Activated naive CD4-positive, alpha-beta T cell (primary cell): ENCODE measurements at places on chromosomes 2 and 18.

DNA sequence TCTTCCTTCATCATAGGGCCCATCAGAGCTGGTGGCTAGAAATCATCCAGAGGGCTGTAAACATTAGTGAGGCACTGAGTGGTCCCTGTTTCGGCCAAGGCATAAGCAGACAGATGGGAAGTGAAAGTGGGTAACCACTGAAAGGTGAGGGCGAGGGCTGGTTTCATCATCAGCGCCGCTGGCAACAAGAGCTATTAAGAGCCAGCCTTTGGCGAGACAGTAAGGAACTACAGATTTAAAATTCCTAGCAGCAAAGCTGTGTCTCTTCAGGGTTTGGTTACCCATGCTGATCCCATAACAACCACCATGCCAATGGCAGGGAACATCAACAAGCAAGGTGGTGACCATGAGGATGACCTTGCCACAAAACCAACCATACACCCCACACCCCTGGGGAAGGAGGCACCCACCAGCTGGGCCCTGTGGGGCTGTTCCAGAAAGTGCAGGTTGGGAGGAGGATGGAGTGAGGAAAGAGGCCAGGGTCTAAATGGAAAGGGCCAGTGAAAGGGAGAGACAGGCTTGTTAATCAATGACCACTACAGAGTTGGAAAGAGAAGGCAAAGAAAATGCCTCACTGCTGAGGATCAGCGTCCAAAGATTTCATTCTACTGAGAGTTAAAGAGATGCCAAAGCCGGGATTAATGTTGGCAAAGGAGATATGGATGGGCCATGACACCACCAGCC lies 9.0 kb upstream of the SLC20A1 start:
- no peak for DNase-seq

GRCh38 chr2:159093497-159093896 lies 125.1 kb downstream of the TANC1 start:
- DNase-seq: no peak

DNA sequence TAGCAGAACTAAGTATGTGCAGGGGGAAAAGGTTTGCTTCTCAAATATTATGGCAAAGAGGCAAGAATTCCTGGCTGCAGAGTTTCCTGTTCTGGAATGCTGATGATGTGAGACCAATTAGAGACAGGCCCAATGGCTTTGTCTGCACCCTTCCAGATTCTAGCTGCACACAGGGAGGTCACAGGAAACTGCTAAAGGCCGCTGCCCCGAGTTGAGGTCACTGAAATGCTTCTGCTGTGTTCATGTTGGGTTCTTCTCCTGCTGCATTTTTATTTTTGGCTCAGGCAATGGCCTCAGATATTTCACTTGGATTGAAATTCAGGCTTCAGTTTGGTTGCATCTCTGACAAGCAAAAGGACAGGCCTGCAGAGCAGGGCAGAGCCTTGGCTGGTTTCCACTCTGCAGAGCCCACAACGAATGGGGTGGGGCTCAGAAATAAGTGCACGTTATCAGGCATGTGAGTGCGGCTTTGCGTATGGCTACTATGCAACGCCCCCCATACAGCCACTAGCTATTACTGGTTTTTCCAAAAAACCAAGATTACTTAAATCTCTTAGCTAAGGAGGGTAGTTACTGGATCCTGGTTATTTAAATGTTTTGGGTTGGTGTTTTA lies 66.9 kb upstream of the FZD5 start:
- no peak for DNase-seq

DNA sequence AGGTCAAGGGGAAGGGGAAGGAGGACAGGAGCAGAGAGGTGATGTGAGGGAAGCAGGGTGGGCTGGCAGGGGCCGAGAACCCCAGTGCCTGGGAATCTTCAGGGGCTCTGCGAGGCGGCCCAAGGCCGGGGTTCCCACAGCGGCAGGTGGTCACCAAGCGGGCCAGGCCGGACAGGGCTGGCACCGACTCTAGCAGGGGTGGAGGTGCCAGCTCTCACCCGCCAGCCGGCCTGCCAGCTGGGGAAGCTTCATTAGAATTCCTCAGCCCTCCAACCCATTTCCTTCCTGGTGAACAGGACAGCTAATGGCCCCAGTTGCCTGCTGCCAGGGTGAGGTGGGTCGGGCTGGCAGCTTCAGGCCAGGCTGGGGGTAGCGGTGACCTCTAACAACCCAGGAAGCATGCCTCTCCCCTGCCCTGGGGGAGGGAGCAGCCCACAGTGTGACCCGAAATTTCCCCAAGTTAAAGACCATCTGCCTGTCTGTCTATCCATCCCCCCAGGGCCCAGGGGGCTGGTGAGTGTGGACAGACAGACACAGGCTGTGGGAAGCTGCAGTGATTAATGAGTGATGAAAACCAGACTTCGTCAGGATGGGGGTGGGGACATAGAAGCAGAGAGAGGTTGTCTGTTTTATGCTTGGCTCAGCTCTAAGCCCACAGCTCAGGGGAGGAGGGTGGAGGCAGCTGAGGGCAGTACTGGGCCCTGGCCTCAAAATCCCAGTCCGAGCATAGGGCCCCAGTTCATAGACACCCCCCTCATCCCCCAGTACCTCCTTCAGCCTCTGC lies 144.1 kb downstream of the ZFP36L2 start:
- no peak for DNase-seq

DNA sequence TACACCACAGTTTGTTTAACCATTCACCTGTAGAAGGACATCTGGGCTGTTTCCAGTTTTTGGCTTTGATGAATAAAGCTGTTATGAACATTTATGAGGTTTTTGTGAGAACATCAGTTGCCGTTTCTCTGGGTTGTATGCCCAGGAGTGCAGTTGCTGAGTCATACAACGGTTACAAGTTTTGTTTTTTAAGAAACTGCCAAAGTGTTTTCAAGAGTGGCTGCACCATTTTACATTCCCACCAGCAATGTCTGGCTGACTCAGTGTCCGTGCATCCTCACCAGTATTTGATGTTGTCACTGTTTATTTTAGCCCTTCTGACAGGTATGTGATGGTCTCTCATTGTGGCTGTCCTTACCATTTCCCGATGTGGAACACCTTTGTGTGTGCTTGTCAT lies 48.0 kb upstream of the GPR17 start:
- no peak for DNase-seq

GRCh38 chr2:186256540-186256939 lies 229.5 kb upstream of the ZC3H15 start:
- no peak for DNase-seq

DNA sequence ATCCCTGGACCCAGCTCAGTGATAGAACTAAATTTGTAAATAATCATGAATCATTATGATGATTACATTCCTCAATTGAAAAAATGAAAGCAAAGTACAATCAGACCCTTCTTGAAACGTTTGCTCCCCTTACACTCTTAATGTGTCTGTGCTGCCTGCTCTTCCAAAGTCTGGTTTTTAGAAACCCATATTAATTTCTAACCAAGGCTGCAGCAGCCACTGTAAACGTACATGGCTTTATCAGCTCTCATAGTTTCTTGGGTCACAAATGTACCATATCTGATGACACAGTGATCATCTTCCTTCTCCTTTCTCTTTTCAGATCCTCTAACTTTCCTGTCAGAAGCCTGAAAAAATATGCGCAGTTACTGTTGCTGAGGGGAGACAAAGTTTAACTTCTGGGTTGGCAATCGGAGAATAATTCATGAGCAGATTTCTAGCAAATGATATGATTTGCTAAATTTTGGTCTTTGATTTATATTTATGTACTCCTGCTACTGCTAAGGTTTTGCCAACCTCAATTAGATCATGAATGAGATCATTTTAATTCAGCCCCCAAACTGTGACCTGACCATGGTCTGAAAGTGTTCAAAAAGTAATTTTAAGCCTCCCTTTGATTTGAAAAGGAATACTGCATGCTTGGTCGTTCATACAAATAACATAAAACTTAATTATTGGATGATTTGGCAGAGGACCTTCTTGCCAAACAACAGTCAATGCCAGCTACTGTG lies 12.3 kb downstream of the ZEB2 start:
- DNase-seq: no peak

- DNase-seq: no peak
Observed at GRCh38 chr2:200471928-200472645, 37.8 kb downstream of the KCTD18 start.

- no peak for DNase-seq
Observed at GRCh38 chr2:126880324-126880723, 18.4 kb upstream of the TEX51 start.

DNA sequence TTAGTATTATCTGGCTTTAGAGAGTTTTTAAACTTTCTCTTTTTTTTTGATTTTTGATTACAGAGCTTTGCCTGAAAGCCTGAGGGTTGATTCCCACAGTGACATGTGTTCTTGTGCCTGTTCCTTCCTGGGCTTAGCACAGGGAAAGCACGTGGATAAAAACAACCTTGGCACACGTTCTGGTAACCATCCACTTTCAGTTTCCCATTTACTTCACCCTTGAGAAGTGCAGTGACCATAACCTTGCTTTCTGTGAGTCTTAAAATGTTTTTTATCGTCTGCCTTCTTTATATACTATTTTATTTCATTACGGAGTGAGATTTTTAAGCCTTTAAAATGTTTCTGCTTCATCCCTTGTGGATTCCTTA lies 11.5 kb downstream of the CD226 start:
- DNase-seq: no peak

DNA sequence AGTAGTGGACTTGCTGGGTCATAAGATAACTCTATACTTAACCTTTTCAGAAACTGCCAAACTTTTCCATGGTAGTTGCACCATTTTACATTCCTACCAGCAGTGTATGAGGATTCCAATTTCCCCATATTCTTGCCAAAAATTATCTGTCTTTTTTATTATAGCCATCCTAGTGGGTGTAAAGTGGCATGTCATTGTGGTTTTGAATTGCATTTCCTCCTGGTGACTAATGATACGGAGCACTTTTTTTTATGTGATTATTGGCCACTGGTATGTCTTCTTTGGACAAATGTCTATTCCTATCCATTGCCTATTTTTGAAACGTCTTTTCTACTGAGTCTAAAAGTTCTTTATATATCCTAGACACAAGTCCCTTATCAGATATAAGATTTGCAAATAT lies 44.3 kb downstream of the CACNB4 start:
- no peak for DNase-seq
